ENCODE measurements at places on chromosomes 3 and 15. TPM values are rescaled to one million over a fixed set of nuclear protein-coding genes. Genes with fewer than 3 reads are reported as not detected.
A peak's percentile ranks its signal among the peaks of the same experiment; 100 is the strongest.

- no peak for DNase-seq
Observed at GRCh38 chr3:62373215-62373614, at the start of gene FEZF2. TSS of gene FEZF2 (minus strand) at chr3:62373550. CDS start at chr3:62372868, 682 bp downstream.

- DNase-seq: no peak
Observed at GRCh38 chr3:135581806-135582205, 383.7 kb upstream of the PPP2R3A start.

GRCh38 chr3:134937256-134938028 lies 142.4 kb downstream of the EPHB1 start:
- DNase-seq: no peak

- DNase-seq: peak; percentile 69
Observed at GRCh38 chr3:169769287-169770181, at the start of gene ACTRT3. TSS of gene ACTRT3 (minus strand) at chr3:169769561. CDS start at chr3:169769520, 41 bp downstream.

CCDC39 gene
- polyA plus RNA-seq: not detected

MNS1 gene
- 0.11 TPM for polyA plus RNA-seq

DNA sequence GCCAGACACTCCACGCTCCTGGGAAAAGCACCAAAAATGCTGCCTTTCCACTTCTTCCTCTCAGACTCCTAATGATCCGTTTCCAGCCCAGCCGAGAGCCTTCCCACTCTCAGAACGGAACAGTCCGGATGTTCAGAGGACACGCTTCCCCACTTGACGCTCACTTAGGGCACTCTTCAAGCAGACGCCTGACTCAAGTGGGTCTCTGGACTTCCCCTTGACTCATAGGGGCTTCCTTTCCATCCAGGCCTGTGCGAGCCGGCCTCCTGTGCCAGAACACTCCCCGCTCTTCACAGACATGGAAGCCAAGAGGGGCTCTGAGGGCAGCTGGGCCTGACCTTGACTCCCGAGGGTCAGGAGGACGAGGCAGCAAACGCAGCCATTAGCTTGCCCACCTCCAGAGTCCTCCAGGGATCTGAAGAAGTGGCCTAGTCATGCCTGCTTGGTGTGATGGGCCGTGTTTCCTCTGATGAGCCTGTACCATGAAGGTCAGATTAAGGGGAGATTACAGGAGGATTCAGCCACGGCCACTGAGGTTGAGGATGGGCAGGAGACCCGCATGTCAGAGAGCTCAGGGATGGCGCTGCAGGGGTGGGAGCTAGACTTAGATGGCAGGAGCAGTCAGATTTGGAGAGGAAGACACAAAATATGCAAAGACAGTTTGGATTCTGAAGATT lies 114.7 kb upstream of the TLE3 start:
- DNase-seq: no peak

MEGF11 gene
- not detected for polyA plus RNA-seq

GOLGA8R gene
- 0.14 TPM for polyA plus RNA-seq

- DNase-seq: no peak
Observed at GRCh38 chr15:51160484-51160883, 65.8 kb upstream of the TNFAIP8L3 start.

- peak; percentile 90 for DNase-seq
Observed at GRCh38 chr15:39270934-39271333, 309.9 kb upstream of the THBS1 start.

DNA sequence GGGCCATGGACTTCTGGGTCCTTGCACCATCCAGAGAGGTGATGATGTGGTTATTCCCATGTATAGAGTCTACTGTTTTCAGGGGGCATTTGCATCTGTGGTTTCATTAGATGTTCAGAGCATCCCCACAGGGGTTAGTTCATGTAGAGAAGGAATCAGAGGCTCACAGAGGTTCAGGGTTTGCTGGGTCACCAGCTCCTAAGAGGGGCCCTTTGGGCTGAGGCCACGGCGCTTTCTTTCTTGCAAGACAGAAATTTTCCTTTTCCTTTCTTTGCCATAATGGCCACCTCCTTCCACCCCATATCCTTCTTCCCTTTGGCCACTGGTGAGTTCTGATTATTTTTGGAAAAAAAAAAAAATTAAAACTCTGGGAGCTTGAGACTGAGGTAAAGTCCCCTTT lies 62.3 kb downstream of the APBA2 start:
- no peak for DNase-seq

- DNase-seq: no peak
Observed at GRCh38 chr15:96412906-96413231, 82.4 kb downstream of the NR2F2 start.

SI gene
- not detected for polyA plus RNA-seq

- no peak for DNase-seq
Observed at GRCh38 chr3:57556459-57557084, 498 bp downstream of the PDE12 start.

GRCh38 chr15:98126326-98127085 lies 166.0 kb downstream of the ARRDC4 start:
- DNase-seq: no peak

DNA sequence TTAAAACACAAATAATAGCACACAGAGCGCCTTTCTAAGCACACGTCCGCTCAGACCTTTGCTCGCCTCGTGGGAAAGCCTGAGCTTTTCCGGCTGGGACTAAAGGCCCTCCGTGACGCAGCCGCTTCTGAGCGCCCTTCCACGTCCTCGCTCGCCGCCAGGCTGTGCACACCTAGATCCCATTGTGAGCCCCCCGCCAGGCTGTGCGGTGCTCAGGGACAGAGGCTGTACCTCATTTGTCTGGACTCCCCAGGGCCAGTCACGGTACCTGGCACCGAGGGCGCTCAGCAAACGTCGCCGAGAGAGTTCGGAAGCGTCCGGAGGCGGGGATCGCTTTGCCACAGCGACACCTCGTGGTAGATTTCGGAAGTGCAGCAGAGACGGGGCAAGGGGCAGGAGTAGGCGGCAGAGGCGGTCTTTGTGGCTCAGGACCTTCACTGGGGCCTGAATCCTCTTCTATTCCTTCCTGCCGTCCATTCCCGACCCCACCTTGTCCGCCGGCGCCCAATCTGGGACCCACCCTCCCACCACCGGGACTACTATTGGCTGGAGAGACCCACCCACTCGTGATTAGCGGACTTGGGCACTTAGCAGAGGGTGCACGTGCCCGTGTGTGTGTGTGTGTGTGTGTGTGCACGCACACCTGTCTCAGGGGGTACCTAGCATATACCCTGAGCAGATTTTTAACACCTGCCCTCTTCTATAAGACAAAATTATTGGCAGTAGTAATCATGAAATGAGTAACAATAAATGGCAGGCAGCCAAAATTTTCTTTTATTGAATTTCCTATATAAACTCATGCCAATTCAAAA lies 65.6 kb downstream of the RHCG start:
- peak; percentile 74 for DNase-seq

Measured in endothelial cell of umbilical vein (primary cell).